ENCODE measurements at places on chromosomes 12 and 14.

- peak overlapping the region; percentile 51 for H3K4me3 ChIP-seq
- H3K27me3 ChIP-seq, result no peaks in the 10 kb centered on the region
- H3K27ac ChIP-seq, result peak overlapping the region; percentile 84
- H3K4me1 ChIP-seq, result peaks cover 55% of the 10 kb centered on the region
- DNase-seq, result no peak
Measured at GRCh38 chr14:75427126-75427481, 718 bp upstream of the JDP2 start.

GRCh38 chr12:75944097-75944904, 87.3 kb downstream of the PHLDA1 start:
- no peaks in the 10 kb centered on the region for H3K36me3 ChIP-seq
- peak; percentile 55 for DNase-seq
- no peaks in the 10 kb centered on the region for H3K27me3 ChIP-seq
- no peak overlapping the region for H3K27ac ChIP-seq

DNA sequence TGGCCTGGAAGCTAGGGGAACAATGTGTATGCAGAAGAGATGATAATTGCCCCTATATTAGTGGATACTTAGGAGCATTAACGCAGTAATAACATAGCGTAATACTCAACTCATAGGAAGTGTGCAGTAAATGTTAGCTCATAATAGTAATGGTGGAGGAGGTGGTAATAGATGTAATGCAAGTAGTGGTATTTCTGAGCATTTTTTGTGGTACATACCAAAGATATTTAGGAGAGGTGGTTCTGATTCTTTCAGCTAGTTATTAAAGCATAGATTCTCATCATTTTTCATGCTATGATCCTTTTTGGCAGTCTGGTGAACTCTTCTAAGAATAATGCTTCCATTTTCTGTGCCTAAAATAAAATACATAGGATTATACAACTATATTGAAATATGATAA, 233.1 kb downstream of the PTPRO start:
- no peak overlapping the region for H3K27ac ChIP-seq
- H3K4me1 ChIP-seq, result peaks cover 2% of the 10 kb centered on the region
- no peak for DNase-seq
- H3K36me3 ChIP-seq, result no peaks in the 10 kb centered on the region
- no peak overlapping the region for H3K4me3 ChIP-seq
- no peaks in the 10 kb centered on the region for H3K27me3 ChIP-seq

DNA sequence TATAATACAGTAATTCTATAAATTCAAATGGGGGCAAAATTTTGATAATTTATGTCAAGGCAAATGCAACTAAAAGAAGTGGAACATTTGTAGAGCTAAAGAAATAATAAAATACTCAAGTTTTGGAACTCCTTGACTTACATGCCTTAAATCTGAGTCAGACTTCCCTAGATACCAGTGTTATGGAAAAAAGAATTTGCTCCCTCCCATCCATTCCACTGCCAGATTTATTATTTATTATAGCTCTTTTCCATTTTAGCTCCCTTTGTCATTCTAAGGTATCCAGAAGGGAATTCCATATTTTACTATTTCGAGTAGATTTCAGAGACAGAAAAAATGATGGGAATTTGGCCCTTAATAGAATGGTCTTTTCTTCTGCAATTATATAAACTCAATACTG, 44.0 kb downstream of the RHOJ start:
- H3K27me3 ChIP-seq, result no peaks in the 10 kb centered on the region
- peaks cover 8% of the 10 kb centered on the region for H3K4me1 ChIP-seq
- H3K4me3 ChIP-seq, result no peak overlapping the region
- H3K36me3 ChIP-seq, result peaks cover 14% of the 10 kb centered on the region

- peaks cover 20% of the 10 kb centered on the region for H3K36me3 ChIP-seq
- H3K27ac ChIP-seq, result no peak overlapping the region
- DNase-seq, result peak; percentile 42
- no peaks in the 10 kb centered on the region for H3K4me1 ChIP-seq
- H3K27me3 ChIP-seq, result no peaks in the 10 kb centered on the region
- H3K4me3 ChIP-seq, result no peak overlapping the region
Measured at GRCh38 chr14:35687335-35687939, 121.7 kb downstream of the RALGAPA1 start.

- peaks cover 24% of the 10 kb centered on the region for H3K4me1 ChIP-seq
- no peaks in the 10 kb centered on the region for H3K27me3 ChIP-seq
- no peak for DNase-seq
- no peak overlapping the region for H3K27ac ChIP-seq
- H3K4me3 ChIP-seq, result no peak overlapping the region
Measured at GRCh38 chr12:69894800-69895383, 69.9 kb downstream of the MYRFL start.

DNA sequence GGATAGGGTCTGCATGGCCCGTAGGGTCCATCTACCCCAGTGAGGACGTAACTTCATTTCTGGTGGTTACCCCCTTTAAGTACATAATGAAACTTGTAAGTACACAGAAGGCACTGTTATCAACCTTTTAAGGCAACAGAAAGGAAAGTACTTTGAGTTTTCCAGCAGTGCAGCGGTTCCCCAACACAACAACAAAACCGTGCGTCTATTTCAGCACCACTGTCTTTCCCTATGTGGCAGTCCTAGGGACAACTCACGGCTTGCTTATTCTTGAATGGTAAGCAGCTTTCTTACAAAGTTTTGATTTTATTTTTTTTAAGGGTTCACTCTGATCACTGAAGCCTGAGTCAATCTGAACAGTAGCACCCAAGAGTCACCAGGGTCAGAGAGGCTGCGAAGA, 46.3 kb downstream of the FOXN3 start:
- no peak for DNase-seq
- H3K36me3 ChIP-seq, result no peaks in the 10 kb centered on the region
- peaks cover 20% of the 10 kb centered on the region for H3K4me1 ChIP-seq
- H3K27ac ChIP-seq, result peak overlapping the region; percentile 8
- H3K4me3 ChIP-seq, result no peak overlapping the region
- no peaks in the 10 kb centered on the region for H3K27me3 ChIP-seq

- no peaks in the 10 kb centered on the region for H3K4me1 ChIP-seq
- no peaks in the 10 kb centered on the region for H3K36me3 ChIP-seq
- no peak overlapping the region for H3K27ac ChIP-seq
- H3K4me3 ChIP-seq, result no peak overlapping the region
Measured at GRCh38 chr12:41881891-41882805, 262.5 kb downstream of the GXYLT1 start.

DNA sequence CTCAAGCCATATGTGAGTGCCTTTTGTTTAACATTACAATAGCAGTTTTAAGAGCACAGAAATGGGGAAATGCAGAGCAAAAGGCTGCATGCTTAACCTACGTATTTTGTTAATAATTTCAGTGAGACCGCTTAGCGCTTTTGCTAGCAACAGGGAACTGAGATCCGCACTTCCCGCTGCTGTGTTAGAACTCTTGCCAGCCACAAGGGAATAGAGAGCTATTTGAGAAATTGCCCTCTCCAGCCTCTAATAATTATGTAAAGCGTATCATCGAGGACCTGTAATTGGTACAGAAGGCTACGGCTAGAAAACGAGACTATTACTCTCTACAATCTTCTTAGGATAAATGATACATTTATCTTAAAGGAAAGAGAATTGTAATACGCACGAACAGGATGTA, 205.2 kb upstream of the GRIP1 start:
- no peaks in the 10 kb centered on the region for H3K4me1 ChIP-seq
- no peak overlapping the region for H3K4me3 ChIP-seq
- H3K36me3 ChIP-seq, result no peaks in the 10 kb centered on the region
- H3K27me3 ChIP-seq, result no peaks in the 10 kb centered on the region
- DNase-seq, result peak; percentile 17

- no peak overlapping the region for H3K27ac ChIP-seq
- no peaks in the 10 kb centered on the region for H3K27me3 ChIP-seq
- no peak overlapping the region for H3K4me3 ChIP-seq
Measured at GRCh38 chr14:61602733-61603077, 92.6 kb upstream of the HIF1A start.

- no peak for DNase-seq
- no peaks in the 10 kb centered on the region for H3K36me3 ChIP-seq
- H3K4me1 ChIP-seq, result no peaks in the 10 kb centered on the region
- H3K27me3 ChIP-seq, result no peaks in the 10 kb centered on the region
- H3K27ac ChIP-seq, result no peak overlapping the region
Measured at GRCh38 chr12:70508178-70508577, 129.1 kb downstream of the PTPRB start.

DNA sequence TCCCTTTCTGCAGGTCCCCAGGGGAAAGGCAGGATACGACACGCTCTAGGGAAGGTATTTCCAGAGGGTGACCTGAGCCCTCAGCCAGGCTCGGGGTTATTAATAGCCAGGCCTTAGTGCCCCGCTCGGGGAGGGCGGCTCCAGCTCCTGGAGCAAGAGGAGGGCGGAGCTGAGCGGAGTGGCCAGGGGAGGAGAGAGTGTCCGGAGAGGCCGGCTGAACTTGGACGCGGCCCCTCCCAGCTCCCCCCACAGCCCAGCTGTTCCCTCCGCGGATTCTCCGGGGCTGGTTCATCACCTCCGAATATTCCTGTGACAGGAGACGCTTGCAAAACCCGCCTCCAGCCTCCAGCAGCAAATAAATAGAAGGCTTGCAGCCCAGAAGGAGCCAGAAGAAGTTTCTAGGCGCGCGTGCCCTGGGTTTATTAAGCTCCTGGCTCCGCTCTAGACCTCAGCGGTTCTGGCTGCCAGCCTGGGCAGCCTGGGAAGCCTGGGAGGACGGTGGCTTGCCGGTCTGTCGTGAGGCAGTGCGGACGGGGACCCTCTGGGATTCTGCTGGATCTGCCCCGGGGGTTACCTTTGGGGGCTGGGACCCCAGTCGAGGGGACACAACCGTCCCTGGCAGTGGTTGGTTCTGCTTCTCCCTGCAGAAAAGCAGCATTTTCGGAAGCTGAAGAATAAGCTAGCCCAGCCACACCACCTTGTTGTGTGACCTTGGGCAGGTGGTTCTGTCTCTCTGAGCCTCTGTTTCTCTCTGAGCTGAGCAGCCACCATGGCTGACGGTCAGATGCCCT, at the start of gene HSPB8:
Gene HSPB8, plus strand, starts transcription at position 388 of the 791 bp plus-strand sequence. Its CDS starts 382 bp downstream, at position 770.
- peak within 1 kb of the TSS; percentile 69 for H3K4me3 ChIP-seq
- peaks cover 58% of the 10 kb centered on the region for H3K4me1 ChIP-seq
- peaks cover 3% of the 10 kb centered on the region for H3K36me3 ChIP-seq

DNA sequence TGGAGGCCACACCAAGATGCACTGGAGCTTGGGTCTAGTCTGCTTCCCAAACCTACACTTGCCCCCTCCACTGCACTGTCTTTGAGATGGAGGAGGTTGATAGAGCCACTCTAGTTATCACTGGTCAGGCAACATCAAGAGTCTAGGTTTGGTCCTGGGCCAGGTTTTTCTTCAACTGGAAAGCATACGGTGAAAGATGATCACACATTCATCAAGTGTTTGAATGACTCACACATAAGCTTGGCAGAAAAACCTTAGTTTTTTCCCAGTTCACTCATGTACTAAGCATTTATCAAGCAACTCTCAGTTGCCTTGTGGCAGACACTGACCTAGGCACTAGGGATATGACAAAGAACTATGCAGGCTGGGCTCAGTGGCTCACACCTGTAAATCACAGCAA, 84.5 kb downstream of the PLEKHG3 start:
- DNase-seq, result peak; percentile 40
- no peaks in the 10 kb centered on the region for H3K27me3 ChIP-seq
- no peaks in the 10 kb centered on the region for H3K4me1 ChIP-seq
- H3K36me3 ChIP-seq, result peaks cover 61% of the 10 kb centered on the region

GRCh38 chr12:65275627-65276026, 2.9 kb upstream of the MSRB3 start:
- peaks cover 5% of the 10 kb centered on the region for H3K4me1 ChIP-seq
- no peak for DNase-seq
- H3K27me3 ChIP-seq, result peaks cover 5% of the 10 kb centered on the region
- no peak overlapping the region for H3K27ac ChIP-seq
- H3K4me3 ChIP-seq, result no peak overlapping the region

- peaks cover 12% of the 10 kb centered on the region for H3K4me1 ChIP-seq
- H3K36me3 ChIP-seq, result no peaks in the 10 kb centered on the region
- H3K27ac ChIP-seq, result no peak overlapping the region
- H3K4me3 ChIP-seq, result no peak overlapping the region
- DNase-seq, result no peak
Measured at GRCh38 chr12:123578243-123578642, 6.1 kb upstream of the TMED2 start.

- no peak for DNase-seq
- no peak overlapping the region for H3K27ac ChIP-seq
- peaks cover 8% of the 10 kb centered on the region for H3K4me1 ChIP-seq
- H3K27me3 ChIP-seq, result no peaks in the 10 kb centered on the region
- H3K36me3 ChIP-seq, result no peaks in the 10 kb centered on the region
- no peak overlapping the region for H3K4me3 ChIP-seq
Measured at GRCh38 chr14:30993071-30993470, 32.4 kb upstream of the AP4S1 start.

DNA sequence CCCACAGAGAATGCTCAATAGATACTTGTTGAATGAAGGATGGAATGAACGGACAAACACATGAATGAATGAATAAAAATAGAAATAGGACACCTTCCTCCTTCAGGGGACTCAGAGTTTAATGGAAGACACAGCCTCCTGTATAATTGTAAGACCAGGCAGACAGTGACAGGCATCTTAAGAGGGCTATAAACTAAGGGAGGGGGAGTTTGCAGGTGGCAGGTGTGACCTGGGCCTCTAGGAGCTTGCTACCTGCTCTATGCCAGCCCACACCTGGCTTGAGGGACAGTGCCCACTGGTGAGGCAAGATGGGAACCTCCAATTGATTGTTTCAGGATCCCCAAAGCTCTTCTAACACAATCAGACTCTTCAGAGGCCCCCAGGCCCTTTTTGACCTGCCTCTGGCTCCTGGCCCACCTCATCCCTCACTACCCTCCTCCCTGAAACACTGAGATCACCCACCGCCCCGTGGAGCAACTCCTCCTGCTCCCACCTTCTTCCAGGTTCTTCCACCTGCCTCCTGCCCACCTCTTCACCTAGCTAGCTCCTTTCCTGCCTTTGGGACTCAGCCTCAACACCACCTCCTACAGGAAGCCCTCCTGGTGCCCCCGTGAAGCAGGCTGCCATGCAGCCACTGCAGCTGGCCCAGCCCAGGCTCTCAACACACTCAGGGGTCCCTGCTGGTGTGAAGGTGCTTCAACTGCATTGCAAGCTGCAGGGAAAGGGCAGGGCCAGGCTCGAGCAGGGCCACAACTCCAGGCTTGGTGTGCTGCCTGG, 9.4 kb downstream of the SERPINA3 start:
- H3K4me1 ChIP-seq, result no peaks in the 10 kb centered on the region
- no peaks in the 10 kb centered on the region for H3K36me3 ChIP-seq
- peaks cover 24% of the 10 kb centered on the region for H3K27me3 ChIP-seq
- H3K4me3 ChIP-seq, result no peak overlapping the region
- no peak for DNase-seq

DNA sequence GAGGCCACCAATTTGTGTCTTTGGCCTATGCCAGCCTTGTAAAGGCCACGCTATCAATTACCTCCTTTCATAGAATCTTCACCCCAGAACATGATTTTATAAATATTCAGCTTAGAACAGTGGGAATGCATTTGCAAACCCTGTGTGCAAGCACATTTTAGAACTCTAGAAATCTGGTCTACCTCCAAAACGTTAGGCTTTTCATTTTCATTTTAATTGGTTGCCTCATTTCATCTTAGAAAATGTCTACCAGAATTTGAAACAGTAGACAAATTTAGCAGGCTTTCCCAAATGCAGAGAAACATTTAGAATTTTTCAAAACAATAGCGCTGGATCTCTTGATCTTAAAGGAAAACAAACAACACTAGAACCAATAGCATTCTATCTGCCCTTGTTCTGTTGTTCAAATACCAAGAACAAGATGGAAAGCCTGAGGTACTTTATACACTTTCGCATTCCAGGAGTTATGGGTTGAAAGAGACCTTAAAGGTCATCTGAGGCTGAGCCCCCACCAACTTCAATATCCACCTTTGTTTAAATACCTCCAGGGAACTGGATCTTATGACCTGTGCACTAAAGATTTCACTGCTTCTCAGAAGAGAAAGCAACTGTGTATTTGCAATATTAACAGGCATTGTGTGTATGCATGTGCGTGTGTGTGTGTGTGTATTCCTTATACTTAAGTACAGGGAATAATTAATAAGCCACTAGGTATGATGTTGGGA, 185.1 kb downstream of the C12orf42 start:
- H3K36me3 ChIP-seq, result no peaks in the 10 kb centered on the region
- H3K27ac ChIP-seq, result no peak overlapping the region
- H3K4me1 ChIP-seq, result no peaks in the 10 kb centered on the region
- no peak for DNase-seq
- H3K27me3 ChIP-seq, result no peaks in the 10 kb centered on the region
